HEK293T (cell line): ENCODE measurements at places on chromosomes 3 and 15.

GRCh38 chr3:114680299-114680698 is 386.5 kb downstream of the TIGIT start:
- no peak for DNase-seq

DNA sequence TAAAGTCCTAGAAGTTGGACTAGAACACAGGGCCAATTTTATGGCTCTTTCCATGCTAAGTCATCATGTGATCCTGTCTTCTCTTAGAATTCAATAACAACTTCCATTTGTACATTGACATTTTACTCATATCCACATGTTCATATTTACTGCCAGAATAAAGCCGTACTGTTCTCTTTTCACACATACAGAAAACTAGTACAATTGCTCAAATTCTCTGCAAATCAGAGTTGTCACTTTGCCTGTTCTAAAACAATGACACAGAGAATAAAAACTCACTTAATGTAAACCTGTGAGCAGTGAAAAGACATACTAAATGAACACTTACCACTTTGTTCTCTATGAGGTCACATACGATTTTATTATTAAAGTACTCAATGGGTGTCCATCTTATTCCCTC is 3.5 kb downstream of the LDHAL6B start:
- DNase-seq: no peak

DNA sequence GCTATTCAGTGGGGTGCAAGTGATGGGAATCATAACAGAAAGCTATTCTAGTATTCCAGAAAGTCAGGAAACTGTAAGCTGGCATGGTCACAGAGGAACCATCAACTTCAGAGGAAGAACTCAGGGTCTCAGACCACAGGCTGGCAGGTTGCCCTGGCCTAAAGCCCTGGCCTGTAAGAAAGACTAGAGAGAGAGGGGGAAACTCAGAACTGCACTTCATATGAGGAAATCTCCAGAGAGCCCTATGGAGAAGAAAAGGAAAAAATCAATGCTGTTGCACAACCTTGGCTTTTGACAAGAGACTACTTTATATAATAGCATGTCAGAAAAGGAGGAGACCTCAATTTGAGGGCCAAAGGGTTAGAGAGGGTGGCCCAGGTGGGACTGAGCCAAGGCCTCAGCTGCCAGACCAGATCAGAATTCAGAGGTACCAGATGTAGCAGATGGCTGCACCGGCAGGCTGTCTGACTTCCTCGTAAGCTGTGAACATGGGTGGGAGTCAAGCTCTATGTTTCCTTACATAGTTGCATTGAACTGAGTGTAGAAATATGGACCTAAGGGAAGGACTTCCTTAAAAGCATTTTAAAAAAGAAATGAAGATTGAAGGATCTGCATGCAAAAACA is 333.8 kb downstream of the PDCD6IP start:
- DNase-seq: no peak

DNA sequence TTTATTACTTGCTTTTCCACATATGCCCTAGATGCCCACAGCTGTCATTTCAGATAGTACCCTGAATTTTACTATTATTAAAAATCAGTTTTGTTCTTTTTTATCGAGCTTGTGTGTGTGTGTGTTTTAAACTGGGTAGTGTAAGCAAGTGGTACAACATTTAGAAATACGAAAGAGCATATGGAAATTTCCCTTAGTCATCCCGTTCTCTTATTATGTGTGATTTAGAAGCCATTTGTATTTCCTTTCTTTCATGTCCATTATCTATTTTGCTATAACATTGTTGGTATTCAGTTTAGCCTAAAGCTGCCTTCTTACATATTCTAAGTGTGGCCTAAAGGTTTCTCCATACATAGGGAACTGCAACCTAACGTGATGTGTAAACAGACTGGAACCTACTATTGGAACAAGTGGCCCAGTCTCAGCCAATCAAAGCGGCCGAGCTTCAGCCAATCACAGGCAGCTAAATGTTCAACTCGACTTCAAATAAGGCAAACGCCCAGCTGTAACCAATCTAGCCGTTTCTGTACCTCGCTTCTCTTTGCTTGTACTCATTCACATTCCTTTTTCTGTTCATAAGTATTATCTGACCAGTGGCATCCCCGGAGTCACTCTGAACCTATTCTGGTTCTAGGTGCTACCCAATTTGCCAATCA is 14.7 kb upstream of the SYN2 start:
- DNase-seq: no peak

DNA sequence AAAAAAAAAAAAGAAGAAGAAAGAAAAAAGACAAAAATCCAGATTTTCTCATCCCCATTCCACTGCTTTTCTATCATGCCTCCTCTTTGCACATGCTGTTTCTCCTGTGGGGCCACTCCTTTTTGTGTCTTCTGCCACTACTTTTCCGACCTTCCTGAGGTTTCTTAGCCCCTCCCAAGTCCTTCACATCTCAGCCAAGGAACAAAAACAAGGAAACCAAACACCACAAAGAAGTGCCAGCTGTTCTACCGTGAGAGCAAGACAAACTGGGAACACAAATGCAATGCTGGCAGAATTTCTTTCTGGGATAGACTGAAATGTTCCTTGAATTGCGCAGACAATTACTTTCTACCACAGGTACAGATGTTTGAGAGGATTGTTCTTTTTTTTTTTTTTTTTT is 83.2 kb downstream of the MB21D2 start:
- no peak for DNase-seq
